ENCODE measurements at places on chromosomes 6 and 20.

DNA sequence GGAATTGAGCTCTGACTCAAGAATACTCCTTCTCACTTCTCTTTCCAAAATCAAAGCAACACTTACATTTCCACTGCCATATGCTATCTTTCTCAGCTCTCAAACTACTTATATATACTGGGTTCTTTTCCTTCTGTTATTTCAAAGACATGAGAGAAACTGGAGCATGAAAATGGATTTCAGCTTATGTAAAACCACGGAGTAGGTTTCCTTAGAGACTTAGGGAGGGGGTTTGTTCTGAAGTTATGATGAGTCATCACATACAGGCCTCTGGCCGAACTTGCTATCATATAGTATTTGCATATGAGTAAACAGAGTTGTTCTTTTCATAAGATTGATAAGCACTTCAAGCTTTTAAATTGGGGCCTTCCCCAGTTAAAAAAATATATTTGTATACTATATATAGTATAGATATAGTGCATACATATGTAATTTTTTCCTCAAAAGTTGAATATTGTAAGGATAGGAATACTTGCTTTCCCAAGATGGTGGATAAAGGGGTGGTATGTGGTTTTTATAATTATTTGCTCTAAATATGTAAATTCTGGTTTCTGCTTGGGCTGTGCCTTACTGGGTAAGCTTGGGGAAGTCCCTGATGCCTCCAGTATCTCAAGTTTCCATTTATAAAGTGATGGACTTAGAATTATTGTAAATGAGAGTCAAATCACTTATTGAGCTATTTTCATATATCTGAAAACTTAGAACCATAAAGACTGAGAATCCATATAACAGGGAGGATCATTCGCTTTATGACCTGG lies 273.9 kb downstream of the RFPL4B start:
- no peak for DNase-seq

DNA sequence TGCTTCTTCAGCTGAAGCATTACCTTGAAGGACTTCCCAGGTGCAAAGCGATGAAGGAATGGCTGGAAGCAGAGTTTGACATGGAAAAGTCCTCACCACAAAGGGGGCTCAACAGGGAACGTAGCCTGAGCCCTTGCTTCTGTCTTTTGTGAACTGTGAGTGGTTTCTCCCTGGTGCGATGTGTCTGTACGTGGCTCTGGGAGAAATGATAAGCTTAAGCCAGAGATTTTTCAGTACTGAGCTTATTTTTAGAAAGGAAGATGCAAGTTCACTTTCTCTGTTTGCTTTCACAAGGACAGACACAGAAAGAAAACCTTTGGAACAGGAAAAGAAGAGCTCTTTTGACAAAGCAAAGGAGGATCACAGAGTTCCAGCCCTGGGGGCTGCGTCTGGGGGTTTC lies 79.4 kb downstream of the DACT2 start:
- DNase-seq = no peak

GRCh38 chr6:157954150-157955117 lies 27.2 kb upstream of the SYNJ2 start:
- DNase-seq = no peak

- DNase-seq = no peak
These were observed 12.6 kb upstream of the SLPI start for GRCh38 chr20:45266977-45267376.

DNA sequence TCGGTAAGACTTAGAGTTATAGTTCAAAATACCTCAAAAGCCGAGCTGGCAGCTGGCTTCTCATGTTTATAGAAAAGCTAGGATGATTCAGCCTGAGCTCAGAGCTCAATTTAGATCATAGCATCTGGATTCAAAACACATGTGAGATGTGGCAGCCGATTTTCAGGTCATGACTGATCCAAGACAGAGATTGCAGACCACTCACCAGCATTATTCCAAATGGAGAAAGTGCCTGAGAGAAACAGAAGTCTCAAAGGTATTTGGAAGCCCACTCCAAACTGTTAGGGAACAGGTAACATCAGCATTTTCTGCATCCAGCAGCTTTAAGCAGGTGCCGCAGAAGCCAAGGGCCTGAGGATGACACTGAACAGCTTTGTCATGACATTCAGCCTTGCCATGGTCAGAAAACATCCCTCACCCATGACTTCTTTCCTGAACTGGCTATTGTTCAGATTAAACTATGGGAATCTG lies 102.2 kb downstream of the BACH2 start:
- no peak for DNase-seq

DNA sequence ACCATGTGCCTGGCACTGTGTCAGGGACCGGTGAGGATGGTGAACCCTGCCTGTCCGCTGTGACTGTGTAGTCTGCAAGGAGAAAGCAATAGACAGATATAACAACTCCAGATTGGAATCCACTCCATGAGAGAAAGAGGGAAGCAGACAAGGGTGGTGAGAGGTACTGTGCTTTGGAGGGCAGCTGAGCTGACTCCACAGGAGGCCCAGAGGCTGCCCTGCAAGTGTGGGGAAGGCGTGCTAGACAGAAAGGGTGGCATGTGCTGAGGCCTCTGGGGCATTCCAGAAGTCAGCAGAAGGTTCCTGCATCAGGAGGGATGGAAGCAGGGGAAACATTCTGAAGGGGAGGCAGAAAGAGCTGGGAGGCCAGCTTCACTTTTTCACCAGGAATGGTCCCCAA lies 39.3 kb upstream of the APCDD1L start:
- no peak for DNase-seq

- DNase-seq = no peak
These were observed 262.0 kb downstream of the MAFB start for GRCh38 chr20:40427026-40427425.

DNA sequence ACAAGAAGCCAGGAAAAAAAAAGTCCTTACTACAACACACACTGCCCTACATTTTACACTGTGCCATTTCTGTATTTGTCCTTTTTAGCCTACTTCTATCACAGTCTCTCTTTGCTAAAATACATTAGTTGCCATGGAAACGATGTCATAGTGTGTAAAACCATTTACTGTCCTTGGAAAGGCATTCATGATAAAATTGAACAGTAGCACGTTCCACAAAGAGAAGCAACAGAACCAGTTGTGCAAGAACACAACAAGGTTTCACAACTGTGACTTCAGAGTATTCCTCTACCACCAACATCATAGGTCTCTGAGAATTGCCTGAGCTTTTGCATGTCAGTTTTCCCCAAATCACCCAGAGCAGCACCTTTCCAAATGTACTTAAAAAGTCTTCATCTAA lies 20.5 kb downstream of the FYN start:
- DNase-seq = no peak
